ENCODE measurements at places on chromosomes 5 and 9.

GRCh38 chr5:171365351-171365750, 22.3 kb upstream of the NPM1 start:
- peak; percentile 4 for DNase-seq

GRCh38 chr9:70406434-70406862, 8.0 kb downstream of the KLF9 start:
- no peak for DNase-seq

DNA sequence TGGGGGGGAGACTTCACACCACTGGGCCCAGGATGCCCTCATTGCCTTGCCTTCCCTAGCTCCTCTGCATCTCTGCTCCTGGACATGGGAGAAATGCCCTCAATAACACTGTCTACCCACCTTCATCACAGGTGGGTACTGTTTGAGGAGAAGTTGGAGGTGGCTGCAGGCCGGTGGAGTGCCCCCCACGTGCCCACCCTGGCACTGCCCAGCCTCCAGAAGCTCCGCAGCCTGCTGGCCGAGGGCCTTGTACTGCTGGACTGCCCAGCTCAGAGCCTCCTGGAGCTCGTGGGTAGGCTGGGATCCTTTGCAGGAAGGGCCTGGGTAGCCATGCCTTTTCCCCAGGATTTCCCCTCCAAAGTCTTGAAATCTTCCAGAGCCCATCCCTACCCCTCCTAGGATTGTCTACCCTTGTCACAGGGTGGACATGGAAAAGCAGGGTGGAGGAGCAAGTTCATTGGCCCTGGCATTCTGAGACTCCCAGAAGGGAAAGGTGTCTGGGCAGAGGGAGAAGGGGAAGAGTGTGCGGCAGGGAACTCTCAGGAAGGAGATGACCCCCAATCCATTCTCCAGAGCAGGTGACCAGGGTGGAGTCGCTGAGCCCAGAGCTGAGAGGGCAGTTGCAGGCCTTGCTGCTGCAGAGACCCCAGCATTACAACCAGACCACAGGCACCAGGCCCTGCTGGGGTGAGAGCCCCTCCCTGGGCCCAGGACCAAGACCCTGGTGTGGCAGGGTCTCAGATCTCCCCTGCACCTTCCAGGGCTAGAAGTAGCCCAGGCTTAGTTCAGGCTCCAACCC, 886 bp downstream of the SLC4A9 start:
- peak; percentile 80 for DNase-seq

- no peak for DNase-seq
Measured at GRCh38 chr5:5189051-5189430, 48.9 kb downstream of the ADAMTS16 start.

- no peak for DNase-seq
Measured at GRCh38 chr9:101702257-101702656, 36.2 kb downstream of the GRIN3A start.

DNA sequence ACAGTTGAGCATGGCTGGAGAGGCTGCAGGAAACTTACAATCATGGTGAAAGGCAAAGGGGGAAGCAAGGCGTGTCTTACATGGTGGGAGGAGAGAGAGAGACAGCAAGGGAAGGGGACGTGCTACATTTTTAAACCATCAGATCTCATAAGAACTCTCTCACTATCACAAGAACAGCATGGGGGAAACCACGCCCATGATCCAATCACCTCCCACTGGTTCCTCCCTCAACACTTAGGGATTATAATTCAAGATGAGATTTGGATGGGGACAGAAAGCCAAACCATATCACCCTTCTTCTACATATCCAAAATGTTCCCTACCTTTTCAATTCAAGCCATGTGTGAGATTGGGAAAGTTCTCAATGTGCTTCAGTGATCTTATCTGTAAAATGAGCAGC, 22.9 kb upstream of the GLRX start:
- no peak for DNase-seq

- no peak for DNase-seq
Measured at GRCh38 chr9:70405808-70406433, 8.5 kb downstream of the KLF9 start.

DNA sequence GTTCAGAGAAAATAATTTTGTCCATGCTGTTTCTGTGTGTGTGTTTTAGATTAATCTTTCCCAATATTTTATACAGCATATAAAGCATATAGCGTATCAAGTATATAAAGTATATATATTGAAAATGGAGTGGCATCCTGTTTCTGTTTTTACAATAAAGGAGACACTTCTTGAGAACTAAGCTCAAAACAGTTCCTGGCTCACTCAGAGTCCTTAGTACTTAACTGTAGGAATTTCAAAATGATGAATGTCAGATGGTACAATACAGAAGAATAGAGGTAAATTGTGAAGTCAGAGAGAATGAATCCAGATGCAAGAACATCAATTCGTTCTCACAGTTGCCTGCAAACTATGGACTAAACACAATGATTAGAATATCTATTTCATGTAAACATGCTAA, 68.7 kb upstream of the TAS2R1 start:
- no peak for DNase-seq

DNA sequence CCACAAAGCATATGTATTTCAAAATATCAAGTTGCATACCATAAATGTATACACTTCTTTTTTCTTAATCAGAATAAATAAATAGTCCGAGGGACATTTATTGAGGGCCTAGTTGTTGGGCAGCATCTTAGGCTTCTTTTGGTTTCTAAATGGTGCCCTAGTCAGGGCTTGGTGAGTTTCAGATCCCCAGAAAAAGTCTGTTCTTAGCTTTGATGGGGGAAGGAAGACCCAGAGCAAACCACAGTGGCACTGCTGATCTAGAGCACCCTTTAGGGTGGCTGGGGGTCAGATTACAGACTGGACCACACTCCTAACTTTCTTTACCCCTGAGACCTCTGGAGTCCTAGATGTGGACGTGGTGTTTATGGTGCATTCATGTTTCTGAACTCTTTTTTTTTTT, 97.8 kb downstream of the C9orf152 start:
- DNase-seq: no peak

- no peak for DNase-seq
Measured at GRCh38 chr5:169085636-169086035, 215.3 kb downstream of the SLIT3 start.

DNA sequence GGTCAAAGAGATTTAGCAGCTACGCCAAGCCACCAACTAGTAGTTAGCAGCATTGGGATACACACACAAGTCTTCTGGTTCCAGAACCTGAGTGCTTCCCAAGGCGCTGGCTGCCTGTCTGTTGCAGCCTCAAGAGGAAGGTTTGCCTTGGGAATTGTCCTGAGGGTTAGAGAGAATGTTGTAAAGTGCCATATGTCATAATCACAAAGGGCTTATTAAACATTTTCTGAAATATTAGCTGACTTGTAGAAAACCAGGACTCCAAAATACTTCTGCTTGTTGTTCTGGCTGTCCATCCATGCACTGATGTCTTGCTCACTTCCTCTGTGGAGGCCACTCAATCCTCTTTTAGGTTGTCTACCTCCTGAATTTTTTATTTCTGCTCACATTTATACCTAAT, 46.3 kb downstream of the SLC36A1 start:
- no peak for DNase-seq

GRCh38 chr9:98135558-98135934, 16.5 kb upstream of the TRIM14 start:
- no peak for DNase-seq

GRCh38 chr5:141051521-141051866, 320 bp downstream of the PCDHB1 start:
- no peak for DNase-seq

DNA sequence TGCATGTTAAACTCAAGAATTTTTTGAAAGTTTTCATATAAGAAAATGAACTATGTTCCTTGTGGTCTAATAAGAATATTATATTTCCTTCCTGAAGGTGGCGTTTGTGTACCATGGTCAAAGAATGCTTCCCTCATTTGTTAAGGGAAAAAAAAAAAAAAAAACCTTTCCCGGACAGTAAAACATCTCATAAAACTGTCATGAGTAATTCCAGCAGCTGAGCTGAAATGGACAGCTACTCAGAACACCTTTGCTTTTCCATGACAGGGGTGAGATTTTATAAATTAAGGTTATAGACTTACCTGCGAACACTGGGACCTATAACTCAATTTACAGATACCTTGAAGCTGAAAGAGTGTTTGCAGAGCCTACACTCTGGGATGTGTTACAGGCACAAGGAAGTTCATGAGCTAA, 113.2 kb upstream of the RANBP3L start:
- DNase-seq: no peak

GRCh38 chr5:83503662-83504061, 32.1 kb downstream of the VCAN start:
- DNase-seq: no peak

DNA sequence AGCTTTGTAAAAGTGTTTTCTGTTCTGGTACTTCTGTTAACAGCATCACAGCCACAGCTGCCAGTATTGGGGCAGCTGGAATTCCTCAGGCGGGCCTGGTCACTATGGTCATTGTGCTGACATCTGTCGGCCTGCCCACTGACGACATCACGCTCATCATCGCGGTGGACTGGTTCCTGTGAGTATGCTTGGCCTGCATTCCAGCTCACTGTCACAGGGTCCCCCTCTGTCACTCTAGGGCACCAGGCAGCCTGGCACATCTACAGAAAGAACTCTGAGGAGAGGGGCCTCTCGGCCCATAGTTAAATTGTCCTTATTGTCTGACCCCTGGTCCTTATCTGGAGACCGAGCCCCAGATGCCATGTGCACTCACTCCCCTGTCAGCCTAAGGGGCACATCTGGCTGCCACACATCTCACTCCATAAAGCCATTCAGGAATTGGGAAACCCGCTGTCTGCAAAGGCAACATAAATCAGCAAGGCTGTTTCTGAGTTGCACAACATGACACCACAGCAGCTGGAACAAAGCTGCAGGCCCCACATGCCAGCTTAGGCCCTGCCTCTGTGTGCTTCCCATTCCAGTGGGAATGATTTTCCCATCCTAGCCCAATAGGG, 77.5 kb downstream of the SLC1A3 start:
- no peak for DNase-seq

DNA sequence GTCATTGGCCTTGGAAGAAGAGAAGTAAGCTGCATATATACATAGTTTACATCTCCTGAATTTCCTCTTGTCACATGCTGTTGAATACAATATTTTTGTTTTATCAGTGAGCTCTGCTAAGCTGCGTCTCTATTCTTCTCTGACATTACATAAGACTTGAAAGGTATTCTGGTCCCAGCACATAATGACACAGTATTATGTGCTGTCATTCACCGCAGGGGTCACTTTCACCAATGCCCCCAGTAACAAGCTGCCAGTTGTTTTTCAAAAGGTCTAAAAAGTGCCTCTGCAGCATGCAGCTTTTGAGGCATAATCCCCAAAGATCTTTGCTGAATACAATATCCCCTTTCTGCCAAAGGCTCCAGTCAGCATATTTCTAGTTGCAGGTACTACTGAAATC, 349.0 kb upstream of the FAM174A start:
- no peak for DNase-seq

DNA sequence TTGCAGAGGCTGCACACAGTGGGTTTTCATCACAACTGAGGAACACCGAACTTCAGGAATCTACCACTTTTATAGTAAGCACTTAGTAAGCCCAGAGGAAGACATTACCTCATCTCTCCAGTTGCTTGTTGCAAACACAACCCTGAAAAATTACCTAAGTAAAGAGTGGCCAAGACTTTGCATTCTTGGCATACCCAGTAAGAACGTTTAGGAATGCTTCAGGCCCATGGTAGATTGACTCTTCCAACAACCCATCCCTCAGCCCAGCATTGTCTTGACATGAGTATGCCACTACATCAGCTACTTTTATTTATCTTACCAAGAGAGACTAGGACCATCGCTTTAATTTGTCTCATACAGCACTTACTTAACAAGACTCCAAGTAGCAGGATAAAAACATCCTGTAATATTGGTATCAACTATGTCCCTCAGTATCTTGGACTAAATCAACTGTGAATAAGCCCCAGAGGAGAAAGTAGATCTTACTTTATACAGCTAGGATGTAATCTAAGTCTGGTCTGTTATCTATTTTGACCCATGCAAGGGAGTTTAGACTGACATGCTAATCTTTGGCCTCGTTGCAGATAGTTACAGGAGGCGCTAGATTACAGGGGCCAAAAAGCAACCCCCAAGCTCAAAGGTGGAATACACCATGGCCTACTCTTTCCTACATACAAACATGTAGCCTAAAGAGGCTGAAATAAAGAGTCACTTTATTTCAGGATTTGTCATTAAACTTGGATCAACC, 114.9 kb downstream of the INVS start:
- DNase-seq: no peak

DNA sequence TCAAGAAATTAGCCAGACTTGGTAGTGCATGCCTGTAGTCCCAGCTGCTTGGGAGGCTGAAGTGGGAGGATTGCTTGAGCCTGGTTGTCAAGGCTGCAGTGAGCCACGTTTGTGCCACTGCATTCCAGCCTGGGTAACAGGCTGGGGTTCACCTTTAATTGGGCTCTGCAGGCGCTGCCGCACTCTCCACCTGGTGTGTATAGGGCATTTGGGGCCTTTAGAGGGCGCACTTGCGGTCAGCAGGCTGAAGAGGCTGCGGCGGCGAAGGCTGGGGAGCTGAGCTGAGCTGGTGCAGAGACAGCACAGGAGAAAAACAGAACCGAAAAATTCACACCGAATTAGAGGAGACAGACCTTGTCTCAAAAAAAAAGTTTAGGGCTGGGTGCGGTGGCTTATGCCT, 31.2 kb downstream of the CDK7 start:
- DNase-seq: no peak
